ENCODE measurements at places on chromosomes 7 and 10.

DNA sequence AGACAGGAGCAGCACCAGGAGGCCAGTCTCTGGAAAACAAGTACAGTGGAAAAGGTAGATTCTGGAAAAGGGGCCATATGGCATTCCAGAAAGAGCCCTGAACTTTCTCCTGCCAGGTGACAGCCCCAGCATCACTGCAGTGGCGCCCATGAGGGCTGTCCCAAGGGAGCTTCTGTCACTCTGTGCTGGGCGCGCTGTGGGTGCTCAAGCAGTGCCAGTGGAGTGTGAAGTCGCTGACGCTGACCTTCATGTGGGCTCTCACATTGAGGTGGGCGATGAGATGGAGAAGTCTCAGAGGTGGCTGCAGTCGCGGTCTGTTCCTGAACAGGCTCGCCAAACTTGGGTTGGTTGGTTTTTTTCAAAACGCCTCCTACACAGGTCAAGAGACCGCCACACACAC is 38.2 kb downstream of the FKBP6 start:
- DNase-seq: no peak

GRCh38 chr7:4468320-4469102 is 213.6 kb upstream of the FOXK1 start:
- DNase-seq: no peak

- DNase-seq: no peak
These were observed 43.9 kb upstream of the LYZL1 start for GRCh38 chr10:29244978-29245377.

DNA sequence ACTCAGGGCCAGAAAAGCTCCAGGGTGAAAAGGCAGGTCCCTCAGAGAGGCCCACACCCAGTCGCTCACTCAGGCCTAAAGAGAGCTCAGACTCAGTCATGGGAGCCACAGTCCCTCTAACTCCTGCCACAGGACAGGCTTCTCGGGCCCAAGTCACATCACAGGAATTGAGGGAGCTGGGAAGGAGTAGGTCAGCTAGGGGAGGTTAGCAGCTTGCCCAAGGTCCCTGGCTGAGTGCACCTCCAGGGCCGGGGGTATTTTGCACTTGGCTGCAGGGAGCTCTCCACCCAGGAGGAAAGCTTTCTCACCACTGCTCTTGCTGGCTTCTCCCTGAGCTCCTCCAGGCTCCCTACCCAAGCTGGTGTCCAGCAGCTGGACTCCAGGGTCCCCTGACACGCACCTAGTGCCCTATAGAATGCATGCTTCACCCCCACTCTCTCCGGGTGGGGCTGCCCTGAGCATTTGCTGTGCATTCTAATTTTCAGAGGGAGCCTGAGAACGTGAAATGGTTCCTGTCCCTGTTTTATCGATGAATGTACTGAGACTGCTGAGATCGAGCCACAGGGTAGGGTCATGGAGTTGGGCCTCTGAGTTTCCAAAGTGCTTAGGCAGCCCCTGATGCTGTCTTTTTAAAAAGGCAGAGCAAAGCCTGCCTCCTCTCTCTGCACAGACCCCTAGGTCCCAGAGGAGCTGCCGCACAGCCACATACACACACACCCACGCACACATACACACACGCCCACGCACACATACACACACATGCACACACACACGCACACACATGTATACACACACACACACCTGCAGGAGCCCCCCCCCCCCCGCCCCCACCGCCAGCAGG is 37.9 kb upstream of the RET start:
- no peak for DNase-seq

DNA sequence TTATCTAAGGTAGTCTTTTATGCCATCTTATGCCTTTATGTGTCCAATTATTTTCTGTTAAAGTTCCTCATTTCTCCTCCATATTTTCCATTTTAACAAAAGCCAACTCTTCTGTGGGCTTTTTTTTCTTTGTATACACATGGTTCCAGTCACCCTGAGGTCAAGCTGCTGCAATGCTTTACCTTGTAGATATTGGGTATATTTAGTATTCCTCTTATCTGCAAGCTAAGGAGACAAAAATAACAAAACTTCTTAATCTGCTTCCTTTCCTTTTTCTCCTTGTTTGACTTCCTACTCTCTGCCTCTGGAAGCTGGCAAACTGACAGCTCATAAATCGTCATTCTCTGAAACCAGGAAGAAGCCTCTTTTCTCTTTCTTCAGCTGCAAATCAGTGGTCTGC is 885.0 kb upstream of the LRRN3 start:
- no peak for DNase-seq

DNA sequence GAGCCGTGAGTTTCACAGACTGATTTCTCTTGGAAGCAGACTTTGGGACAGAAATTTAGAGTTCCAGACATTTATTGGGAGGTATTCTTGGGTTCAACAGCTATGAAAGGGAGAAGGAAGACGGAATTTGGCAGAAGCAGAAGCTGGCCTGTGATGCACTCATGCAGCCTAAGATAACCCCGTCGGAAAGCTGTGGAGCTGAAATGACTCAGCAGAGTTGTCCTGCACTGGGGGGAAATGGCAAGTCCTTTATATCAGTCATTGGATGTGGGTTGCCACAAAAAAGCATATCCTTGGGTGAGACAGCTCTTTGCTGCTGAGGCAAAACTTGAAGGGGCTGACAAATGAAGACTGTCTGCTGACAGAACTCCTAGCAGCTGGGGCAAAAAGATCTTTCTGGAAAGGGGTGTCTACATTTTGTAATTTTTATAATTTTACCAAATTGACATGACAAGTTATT is 11.5 kb upstream of the MICU1 start:
- peak; percentile 93 for DNase-seq

DNA sequence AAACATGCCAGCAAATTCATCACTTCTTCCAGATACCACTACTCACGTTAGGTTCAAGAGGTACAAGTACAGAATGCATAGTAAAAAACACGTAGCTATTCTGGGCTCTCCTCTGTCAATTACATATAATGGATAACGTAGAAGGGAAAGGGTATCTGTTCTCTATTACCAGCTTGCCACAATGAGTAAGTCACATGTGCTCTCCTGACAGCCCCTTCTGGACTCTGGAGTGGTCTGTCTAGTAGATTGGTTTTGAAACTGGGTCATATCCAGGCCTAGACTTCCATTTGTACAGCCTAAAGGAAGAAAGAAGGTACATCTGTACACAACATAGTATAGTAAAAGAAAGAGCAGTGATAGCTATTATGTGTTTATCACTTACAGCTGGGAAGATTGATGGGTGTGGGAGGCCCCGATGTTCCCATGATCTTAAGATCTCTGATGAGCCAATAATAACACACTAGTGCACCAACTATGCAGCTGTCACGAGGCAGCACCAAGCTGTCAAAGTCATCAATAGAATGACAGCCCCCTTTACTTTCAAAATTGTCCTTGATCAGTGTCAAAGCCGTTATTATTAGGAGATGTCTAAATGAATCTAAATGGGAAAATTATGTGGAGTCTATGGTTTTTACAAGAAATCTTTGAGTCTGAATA is 161.9 kb upstream of the AGK start:
- DNase-seq: no peak

DNA sequence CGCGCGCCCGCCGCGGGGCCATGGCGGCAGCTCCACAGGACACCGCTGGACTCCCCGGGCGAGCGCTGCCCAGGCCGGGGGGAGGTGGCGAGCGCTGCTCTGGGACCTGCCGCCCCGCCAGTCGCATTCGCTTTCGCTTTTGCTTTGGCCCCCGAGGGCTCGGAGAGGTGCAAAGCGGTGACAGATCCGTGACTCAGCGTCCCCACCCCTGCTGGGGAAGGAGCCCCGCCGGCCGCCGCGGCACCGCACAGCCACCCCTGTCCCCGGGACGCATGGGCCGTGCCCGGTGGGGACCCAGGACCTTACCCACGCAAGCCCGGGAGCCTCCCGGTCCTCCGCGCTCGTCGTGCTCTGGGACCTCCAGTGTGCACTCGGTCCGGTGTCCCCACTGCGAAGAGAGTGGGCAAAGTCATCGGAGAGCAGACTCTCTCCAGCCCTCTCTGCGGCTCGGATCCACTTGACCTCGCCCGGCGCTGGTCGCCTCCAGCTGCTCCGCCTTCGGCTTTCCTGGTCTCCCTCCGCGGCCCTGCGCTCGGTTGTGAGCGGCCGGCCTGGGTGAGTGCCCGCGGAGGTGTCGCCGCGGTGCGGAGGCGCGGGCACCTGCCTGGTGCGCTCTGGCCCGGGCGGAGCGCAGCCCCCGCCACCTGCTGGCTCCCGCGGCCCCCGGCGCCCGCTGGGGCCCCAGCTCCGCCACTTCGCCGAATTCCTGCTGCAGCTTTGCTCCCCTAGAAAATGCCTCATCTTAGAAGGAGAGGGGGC is at the start of gene IL15RA:
IL15RA (minus strand) TSS at position 73 of the 759 bp plus-strand sequence; CDS start at position 22, 51 bp downstream.
- DNase-seq: peak; percentile 27

DNA sequence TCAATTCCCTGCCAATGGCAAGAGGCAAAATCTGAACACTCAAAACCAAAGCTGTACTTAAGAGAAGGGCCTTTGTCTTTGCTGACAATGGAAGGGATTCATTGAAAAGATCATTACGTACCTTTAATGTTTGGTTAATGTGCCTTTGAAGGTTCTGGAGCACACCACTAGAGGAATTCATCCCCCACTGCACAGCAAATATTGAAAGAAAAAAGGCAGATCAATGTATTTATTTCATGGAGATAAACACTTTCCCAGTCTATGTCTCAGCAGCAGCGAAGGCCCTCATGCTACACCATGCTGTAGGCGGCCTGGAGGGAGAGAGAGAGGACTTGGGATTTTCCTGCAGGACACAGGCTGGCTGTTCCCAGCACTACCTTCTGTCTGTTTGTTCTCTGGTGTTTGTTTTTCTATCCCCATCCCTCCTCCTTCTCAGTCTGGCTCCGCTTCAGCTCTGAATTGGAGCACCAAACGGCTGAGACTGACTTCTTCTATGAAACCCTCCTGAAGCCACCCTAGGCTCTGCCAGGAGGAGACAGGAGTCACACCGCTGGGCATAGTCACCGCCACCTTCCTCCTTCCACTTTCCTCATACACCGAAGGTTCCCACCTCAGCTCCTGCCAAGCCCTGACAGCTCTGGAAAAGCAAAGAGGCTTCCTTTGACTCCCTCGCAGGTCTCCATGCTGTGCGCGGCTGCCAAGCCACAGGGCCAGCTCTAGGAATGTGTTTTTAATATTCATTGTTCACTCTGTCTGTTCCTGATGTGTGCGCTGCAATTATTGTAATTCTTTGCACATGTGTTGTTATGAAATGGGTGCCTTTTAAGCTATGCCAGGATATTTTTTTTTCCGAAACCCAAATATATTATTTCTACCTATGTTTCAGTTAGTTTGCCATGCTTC is 301.5 kb downstream of the FZD1 start:
- DNase-seq: no peak

DNA sequence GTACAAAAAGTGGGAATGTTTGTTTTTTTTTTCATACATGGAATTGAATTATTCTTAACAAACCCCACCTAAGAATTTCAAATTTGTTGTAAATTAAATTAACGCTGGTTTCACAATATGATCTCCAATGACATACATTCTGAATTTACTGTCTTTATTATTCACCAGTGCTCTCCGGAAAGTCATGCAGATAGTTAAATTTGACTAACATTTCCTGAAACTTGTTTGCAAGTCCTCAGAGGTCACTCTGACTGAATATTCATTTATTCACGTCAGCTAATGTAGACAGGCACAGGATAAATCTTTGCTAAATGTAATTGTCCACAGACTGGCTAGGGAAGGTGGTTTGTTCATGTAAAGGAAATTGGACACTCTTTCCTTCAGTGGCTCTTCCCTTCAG is 730.4 kb downstream of the PHTF2 start:
- DNase-seq: no peak

DNA sequence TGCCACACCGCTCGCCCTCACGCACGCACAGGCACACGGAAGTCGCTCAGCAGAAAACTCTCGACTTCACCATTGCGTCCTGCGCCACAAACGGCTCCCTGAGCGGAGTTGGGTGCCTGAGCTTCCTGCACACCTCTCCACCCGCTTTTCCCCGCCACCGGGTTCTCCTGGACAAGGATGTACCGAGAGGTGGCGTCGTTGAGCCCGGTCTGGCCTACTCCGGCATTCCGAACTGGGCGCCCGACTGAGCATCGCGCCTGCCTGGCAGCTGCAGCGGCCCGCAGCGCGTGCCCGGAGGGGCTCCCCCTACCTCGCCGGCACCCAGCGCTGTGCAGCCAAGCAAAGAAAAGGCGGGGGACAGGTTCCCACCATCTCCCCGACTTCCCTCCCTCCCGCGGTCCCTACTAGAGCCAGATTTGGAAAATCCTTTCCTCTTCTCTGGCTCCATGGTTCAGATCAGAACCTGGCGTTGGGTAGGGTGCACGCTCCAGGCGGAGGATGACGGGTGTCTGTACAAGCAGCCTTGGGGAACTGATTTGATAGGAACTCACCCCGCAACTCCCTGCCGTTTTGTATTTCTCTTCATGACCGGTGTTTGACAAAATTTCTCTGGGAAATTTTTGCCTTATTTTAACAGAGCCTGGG is 1.7 kb downstream of the SORCS3 start:
- no peak for DNase-seq

DNA sequence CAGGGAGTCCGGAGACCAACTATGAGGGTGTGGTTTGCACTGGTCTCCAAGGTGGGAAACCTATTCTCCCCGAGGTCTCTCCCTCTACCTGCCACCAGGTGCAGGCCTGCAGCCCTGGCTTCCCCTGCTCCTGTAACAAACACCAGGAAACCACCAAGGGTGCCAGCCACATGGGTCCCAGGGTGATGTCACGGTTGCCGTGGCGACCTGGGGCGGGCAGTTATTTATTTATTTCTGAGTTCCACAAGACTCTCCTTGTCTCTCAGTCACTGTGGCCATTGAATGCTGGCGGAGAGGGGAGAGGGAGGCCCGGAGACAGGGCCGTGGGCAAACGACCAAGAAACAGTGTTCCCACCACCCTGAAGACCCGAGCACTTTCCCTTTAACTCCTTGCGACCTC is 27.0 kb downstream of the MMD2 start:
- DNase-seq: no peak

GRCh38 chr10:14370894-14371293 is 40.2 kb upstream of the FRMD4A start:
- DNase-seq: no peak

- no peak for DNase-seq
These were observed 59.3 kb upstream of the NMT2 start for GRCh38 chr10:15227611-15228372.
